Muscle of leg (tissue), 16 donors: ENCODE measurements at places on chromosomes 13 and 19. TPM values are rescaled to one million over a fixed set of nuclear protein-coding genes. Genes with fewer than 3 reads are reported as not detected.

- peak; percentile 43 for DNase-seq
Observed at GRCh38 chr19:2575734-2576481, 100.0 kb downstream of the GADD45B start.

GRCh38 chr13:94984958-94985357 is 272.6 kb upstream of the SOX21 start:
- DNase-seq: no peak

DNA sequence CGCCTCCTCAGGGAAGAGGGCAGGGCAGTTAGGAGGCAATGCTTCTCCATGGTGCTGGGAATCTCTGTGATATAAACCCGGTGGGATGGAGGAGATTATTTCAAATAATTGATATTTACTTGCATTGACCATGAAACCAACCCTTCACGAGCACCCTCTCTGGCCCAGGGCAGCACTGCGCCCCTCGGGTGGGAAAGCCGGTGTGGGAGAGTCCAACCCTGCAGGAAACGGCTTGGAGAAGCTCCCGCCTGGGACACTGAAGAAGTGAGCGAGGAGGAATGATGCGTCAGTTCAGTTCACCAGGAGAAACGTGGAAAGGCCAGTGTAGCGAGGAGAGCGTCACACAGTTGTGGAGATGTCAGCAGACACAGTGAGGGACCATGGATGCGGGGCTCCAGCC is 99.9 kb downstream of the COL4A2 start:
- DNase-seq: no peak

DNA sequence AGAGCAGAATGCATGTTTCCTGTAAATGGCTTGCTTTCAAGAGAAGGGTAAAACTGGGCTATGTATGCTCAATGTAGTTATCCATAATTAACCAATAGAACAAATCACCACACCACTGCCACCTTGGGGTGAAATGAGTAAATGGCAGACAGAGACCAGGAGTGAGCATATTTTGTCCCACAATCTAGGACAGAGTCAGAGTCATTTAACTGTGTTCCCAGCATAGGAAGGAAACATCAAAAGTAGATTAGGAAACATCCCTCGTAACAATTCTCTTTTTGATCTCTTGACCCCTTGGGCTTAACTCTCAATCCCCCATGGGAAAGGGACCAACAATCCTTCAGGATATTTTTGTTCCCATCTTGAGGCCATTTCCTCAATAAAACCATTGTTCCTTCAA is 224.8 kb downstream of the NHLRC3 start:
- peak; percentile 68 for DNase-seq

DNA sequence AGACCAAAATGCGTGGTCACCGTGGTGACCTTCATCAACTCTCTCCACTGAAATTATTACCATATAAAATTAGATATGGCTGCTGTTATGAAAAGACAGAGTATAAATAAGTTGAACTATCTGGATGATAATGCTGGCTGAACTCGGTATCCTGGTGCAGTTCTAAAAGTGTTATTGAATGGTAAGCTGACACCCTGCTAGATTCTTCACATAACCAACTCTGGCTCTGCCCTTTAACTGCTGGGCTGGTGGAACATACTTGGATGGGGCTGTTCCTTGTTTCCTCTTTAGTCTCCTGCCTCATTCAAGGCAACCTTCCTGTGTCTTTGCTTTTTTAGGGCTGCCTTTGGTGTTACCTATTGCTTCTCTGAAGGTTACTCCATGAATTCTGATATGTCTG is 106.9 kb downstream of the FGF9 start:
- peak; percentile 47 for DNase-seq

DNA sequence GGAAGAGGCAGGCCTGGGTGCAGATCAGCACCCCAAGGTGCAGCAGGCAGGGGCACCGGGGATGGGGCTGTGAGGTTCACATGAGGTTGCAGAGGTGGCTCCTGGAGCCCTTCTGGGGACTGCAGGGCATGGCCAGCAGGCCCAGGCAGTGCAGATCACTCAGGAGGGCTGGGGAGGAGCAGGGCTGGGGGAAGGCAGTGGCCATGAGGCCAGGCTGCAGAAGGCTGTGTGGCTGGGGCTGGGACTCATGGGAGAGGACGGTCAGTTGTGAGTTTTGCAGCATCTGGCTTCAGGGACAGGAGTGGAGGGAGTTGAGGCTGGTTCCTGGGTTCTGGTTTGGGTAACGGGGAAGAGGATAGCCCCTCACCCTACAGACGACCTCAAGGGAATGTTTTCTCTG is 7.3 kb downstream of the WDR88 start:
- DNase-seq: no peak

DNA sequence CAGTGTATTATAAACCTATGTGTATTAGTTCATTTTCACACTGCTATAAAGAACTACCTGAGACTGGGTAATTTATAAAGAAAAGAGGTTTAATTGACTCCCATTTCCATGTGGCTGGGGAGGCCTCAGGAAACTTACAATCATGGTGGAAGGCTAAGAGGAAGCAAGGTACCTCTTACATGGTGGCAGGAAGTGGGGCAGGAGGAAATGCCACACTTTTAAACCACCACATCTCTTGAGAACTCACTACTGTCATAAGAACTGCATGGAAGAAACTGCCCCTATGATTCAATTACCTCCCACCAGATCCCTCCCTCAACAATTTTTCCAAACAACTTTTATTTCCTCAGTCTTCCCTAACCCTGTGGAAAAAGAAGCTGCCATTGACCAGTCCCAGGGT is 14.5 kb upstream of the TPP2 start:
- DNase-seq: no peak

DNA sequence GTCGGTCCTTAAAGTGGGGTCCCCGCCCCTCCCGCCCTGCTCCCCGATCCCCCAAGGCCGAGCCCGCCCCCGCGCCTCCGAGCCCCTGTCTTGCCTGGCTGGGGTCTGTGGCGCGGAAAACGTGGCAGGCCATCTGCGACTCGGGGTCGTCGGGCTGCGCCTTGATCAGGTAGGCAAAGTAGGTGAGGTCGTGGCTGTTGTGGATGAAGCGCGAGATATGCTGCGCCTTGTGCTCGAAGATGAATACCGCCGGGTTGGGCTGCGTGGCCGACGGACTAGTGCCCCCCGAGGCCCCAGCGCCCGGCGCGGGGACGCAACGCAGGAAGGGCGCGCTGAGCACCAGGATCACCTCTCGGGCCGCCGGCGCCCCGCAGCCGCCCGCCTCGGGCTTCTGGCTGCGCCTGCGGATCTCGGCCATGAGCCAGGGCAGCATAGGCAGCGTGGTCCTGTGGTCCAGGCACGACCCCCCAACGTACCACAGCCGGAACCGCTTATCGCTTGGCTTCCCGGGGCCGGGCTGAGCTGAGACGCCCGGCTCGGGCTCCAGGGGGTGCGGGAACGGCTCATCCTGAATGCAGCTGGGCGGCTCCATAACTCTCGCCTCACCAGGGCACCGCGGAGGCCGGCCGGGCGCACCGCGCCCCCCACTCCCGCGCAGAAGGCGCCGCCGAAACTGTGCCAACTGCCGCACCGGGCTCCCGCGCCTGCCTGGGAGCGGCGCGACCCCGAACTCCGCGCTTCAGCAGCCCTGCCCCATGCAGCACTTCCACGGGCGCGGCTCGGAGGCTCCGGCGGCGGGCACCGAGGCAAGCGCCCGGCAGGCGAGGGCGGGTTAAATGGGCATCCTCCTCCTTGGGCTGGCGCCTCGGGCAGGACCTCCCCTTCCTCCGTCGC is 546 bp downstream of the TBC1D4 start:
- DNase-seq: peak; percentile 58

The FLT1 gene
- 17.3 TPM for polyA plus RNA-seq

The CYP2S1 gene
- polyA plus RNA-seq: 0.68 TPM

The SYNGR4 gene
- not detected for polyA plus RNA-seq

The IFNL2 gene
- polyA plus RNA-seq: not detected
